CD4-positive, alpha-beta memory T cell (primary cell): ENCODE measurements at places on chromosomes 4 and X. TPM values are rescaled to one million over a fixed set of nuclear protein-coding genes. Genes with fewer than 3 reads are reported as not detected.

The BEX1 gene
- total RNA-seq = not detected

The C4orf50 gene
- total RNA-seq = 0.26 TPM

The HOPX gene
- 16.9 TPM for total RNA-seq

The P2RY4 gene
- total RNA-seq = 0.35 TPM

The N4BP2 gene
- 15.0 TPM for total RNA-seq

The CYBB gene
- total RNA-seq = 8.1 TPM

The OSTC gene
- 67.9 TPM for total RNA-seq
